Muscle of back (tissue), 13 donors: ENCODE measurements at places on chromosomes 6 and 20.

- DNase-seq = no peak
These were observed 381.8 kb downstream of the CDKAL1 start for GRCh38 chr6:20916086-20916485.

DNA sequence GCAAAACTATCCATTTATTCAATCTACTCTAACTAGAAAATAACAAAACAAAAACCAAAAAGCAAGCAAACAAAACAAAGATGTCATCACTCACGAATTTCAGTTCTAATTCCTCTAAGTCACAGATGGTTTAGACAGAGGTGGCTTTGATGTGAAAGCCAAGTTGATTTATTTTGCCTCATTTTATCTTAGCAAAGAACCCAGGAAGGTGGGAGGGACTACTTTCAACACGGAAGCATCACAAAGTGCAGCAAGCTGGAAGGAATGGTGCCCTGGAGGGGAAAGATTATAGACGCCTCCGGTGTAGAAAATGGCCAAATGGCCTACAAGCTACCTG, 88.4 kb downstream of the LAMP5 start:
- DNase-seq = no peak

DNA sequence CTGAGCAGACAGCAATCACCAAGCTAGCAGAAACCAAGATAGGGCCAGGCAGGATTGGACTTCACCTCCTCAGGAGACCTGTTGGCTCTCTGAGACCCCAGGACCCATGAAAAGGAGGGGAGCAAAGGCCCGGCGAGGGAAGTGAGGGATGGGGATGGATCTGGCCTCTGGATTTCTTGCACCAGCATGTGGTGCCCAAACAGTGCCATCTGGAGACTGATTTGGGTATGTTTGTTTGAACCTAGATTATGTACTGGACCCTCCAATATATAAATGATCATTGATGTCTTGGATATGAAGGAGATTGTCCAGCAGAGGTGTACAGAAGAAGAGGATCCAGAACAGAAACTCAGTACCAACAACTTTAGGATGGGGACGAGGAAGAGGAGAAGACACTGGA, 83.4 kb upstream of the LY86 start:
- DNase-seq = no peak

DNA sequence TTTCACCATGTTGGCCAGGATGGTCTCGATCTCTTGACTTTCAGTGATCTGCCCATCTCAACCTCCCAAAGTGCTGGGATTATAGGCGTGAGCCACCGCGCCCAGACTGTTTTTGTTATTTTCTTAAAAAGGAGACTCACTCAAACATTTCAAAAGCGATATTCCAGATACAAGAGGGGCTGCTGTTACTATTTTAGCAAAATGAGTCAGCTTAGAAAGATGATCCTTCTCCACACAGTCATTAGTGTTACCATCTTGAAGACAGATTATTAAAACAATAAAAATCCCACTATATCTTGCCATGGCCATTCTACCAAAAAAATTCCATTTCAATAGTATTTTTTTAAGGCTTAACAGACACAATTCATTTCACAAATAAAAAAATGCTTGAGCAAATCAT, 102.8 kb downstream of the PREP start:
- DNase-seq = no peak

DNA sequence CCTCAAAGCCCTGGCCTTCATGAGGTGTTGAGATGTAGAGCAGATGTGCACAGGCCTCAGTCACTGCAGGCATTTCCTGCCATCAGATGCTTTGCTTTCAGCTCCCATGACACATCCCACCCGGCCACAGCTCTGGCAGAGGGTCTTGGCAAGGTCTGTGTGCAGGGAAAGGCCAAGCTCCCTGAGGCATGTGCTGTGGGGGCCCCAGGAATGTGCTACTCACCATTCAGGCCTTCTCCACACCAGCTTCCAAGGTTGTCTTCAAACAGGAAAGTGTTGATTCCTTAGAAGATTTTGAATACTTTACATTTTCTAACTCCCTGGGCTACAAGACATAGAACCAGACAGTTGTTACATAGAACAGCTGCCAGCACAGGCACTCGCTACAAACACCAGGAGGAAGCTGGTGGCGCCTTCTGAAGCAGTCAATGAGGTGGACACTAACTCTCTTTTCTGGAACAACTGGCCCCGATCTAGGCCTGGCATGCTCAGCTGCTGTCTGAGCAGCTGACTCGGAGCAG, 27.8 kb downstream of the CASS4 start:
- DNase-seq = peak; percentile 98

DNA sequence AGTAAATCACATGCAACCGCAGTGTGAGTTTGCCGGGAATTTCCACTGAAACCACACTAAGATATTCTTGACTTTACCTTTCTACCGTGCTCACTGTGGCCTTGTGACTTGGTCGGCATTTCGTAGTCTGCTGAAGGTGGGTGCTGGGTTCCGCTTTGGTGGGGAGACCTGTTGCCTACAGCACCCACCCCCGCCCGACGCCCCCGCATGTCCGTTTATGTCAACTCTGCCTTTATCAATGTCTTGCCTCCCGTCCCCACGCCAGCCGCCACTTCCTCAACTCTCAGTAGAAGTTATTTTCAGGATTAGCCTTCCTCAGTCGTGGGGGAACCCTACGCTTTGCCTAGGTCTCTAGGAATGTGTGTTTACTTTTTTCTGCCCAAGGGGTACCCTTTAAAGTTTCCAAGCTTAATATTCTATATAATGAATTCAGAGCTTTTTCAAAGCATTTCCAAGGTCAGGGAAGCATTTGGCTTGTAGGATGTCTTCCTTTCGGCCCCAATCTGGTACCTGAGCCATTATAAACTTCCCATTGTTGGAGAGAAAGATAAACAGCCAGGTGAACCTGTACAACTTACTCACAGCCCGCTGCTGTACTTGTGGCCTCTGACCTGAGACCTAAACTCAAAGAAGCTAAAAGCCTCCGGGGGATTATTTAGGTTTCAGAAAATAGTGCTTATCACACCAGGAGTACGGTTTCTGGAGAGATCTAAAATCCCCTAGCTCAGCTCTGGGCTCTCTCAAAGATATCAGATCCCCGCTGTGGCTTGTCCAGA, 54.2 kb downstream of the TBC1D7 start:
- no peak for DNase-seq

- DNase-seq = no peak
These were observed 94.5 kb downstream of the PREX1 start for GRCh38 chr20:48733296-48733790.

- no peak for DNase-seq
These were observed 417.3 kb upstream of the ARID1B start for GRCh38 chr6:156359912-156360311.

DNA sequence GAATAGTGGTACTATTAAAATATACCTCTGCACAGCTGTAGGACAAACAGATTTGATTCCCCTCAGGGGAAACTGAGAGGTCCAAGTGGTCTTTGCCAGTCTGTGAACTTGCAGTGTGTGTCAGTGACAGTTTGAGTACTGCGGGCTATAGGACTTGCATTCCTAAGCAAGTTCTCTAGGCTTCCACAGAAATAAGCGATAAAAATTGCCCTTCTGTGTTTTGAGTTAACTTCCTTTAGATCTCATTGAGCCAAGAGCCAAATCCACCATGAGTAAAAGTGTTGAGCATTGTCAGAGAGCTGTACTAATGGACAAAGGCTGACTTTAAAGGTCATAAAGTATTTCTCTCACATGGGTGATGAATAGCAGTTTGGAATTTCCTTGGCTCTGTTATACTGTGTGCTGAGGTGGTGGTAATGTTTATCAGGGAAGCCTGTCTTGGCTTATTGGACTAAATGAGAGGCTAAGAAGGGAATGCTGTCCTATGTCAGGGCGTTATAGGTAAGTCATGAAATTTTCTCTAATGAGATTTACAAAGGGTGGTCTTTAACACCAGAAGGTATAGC, 122.6 kb upstream of the MAP3K7 start:
- DNase-seq = no peak

GRCh38 chr20:44032583-44033331, 118.1 kb downstream of the TOX2 start:
- no peak for DNase-seq

GRCh38 chr6:148700047-148700715, 46.6 kb upstream of the UST start:
- no peak for DNase-seq

DNA sequence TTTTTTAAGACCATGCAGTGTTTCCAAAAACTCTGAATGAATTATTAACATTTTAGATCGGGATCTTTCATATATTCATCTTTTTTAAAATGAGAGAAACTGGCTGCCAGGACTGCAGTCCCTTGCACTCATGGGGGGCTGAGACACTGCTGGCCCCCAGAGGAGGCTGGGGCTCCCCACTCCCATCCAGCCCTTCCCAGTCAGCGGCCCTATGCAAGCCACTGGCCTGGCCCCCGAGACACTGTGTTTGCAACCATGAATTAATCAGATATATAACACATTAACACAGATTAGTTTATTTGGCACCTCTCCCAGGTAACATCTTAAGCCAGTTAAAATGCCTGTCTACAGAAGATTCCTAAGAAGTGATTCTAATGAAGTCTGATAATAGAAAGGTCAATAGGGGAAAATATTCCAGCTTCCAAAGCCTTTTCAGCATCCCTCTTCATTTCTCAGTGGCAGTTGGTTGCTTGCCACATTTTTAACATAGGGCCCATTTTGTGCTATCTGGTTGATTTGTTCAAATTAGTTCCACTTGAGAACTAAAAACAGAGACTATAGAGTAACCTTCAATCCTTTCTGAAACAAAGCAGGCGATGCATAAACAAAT, 184.4 kb upstream of the FBXL4 start:
- no peak for DNase-seq

DNA sequence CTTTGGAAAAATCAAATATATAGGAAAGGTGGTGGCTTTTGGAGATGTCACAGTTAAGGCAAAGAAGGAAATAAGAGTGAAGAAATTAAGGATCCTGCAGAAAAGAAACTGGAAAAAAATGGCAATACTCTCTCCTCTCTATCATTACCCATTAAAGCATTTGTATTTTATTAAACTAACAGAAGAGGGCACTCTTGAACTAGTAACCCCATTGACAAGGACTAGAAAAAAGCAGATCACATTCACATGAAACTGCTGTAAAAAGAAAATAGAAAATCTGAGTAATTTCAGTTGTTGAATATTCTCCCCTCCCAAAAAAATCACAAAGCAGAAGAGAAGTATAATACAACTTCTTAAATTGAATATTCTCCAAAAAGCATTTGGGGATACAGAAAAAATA, 104.1 kb upstream of the SLC35B3 start:
- DNase-seq = no peak

DNA sequence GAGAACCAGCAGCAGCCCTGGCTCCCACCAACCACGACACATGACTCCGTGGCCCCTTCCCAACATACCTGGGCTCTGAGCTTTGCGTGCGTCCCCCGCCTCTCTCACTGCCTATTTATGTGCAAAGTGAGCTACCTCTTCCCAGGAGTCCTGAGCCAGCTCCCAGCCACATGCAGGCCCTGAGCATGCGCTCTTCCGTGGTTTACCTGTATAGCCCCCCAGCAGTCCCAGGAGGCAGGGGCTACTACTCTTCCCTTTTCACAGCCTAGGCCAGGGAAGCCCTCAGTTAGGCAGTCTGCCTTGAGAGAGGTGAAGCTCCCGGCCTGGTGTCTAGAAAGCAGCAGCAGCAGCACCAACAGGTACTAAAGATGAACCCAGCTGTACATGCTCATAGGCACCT, 114.8 kb upstream of the CDYL start:
- DNase-seq = no peak

GRCh38 chr6:69783108-69783507, 13.7 kb downstream of the LMBRD1 start:
- DNase-seq = no peak

DNA sequence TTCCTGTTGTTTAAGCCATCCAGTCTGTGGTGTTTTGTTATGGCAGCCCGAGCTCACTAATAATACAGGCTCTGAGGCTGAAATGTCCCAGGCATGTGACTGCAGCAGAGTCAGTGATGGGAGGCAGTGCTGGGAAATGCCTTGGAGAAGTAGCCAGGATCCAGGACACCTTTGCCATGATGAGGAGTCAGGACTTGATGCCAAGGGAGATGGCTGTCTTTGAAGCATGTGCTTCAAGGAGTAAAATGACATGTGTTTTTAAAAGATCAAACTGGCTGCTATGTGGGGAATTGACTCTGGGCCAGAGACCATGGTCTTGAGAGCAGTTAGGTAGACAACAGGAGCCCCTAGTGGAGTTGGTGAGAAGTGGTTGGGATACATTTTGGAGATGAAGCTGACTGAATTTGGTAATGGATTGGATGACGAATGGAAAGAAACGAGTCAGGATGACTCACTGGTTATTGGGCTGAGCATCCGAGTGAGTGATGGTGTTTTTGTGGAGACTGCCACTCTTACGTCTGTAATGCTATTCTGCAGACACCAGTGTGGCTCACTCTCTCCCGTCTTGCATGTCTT, 322.2 kb downstream of the PLCB1 start:
- peak; percentile 27 for DNase-seq

GRCh38 chr20:515696-516095, 27.9 kb downstream of the CSNK2A1 start:
- no peak for DNase-seq

GRCh38 chr6:158978757-158979156, 21.2 kb downstream of the RSPH3 start:
- no peak for DNase-seq

DNA sequence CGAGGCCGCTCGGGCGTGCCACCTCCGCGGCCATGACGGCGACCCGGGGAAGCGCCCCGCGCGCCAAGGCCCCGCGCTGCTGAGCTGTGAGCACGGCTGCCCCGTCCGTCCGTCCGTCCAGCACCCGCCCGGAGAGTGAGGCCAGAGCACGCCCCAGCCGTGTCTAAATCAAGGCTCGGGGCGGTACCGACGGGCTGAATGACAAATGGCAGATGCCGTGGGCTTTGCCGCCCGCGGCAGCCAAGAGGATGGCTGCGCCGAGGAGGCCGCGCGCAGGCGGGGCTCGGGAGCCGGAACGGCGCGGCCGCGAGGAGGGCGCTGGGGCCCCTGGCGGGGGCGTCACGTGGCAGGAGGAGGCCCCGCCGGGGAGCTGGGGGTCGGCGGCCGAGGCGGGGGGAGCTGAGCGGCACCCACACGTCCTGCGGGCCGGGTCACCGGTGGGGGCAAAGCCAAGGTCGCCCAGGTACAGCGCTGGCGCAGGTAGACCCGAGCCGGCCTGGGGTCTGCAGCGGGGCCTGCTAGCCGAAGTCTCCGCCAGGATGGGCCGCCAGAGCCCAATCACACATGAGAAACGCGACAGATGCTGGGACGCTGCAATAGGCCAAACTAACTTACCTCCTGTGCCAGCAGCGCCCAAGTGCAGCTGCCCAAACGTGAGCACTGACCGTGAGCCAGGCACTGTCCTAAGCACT, at the start of gene PLAGL1:
Gene PLAGL1, minus strand, starts transcription at position 140 of the 692 bp plus-strand sequence. CDS start 60,123 bp downstream, outside the sequence.
- peak; percentile 77 for DNase-seq

GRCh38 chr6:84280030-84280429, 52.6 kb upstream of the CEP162 start:
- DNase-seq = no peak

DNA sequence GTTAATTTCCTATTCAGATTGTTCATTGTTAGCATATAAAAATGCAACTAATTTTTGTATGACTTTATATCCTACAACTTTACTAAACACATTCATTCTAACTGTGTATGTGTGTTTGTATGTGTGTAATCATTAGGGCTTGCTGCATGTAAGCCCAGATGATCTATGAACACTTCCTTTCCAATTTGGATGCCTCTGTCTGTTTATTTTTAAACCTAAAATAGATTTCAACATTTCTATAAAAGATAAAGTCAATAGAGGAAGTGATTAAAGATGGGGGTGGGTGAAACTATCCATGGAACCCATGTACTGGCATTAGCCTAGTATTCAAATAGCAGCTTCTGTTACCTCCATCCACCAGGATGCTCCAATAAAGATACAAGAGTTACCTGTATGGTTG, 15.7 kb upstream of the AKAP12 start:
- no peak for DNase-seq
